ENCODE measurements at places on chromosomes 11 and 22.

DNA sequence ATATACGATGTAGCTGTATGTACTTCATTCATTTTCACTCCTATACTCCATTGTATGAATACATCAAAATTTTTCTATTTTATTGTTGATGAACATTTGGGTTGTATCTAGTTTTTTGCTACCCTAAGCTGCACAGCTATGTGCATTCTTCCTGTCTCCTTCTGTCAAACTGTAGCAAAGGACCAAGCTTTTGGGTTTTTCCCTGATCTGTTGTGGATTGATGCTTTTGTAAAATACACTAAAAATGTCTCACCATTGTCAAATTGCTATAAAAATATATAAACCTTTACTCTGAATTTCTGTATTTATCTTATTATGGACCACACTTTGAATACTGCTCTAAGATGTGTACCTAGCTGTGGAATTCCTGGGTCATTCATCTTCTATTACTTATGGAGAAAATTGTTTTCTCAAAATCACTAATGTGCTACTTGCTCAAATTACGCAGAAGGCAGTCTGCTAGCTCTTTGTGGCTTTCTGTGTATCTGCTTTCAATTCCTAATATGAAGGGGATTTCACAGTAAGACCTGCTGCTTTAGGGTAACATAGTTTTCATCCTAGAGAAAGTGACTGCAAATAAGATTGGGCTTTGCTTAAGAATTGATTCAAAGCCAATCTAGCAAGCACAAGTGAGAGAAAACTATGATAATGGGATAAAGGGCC is 123.4 kb downstream of the CYP2R1 start:
- DNase-seq, result no peak

GRCh38 chr11:134579724-134580609 is 167.9 kb upstream of the B3GAT1 start:
- DNase-seq, result no peak

DNA sequence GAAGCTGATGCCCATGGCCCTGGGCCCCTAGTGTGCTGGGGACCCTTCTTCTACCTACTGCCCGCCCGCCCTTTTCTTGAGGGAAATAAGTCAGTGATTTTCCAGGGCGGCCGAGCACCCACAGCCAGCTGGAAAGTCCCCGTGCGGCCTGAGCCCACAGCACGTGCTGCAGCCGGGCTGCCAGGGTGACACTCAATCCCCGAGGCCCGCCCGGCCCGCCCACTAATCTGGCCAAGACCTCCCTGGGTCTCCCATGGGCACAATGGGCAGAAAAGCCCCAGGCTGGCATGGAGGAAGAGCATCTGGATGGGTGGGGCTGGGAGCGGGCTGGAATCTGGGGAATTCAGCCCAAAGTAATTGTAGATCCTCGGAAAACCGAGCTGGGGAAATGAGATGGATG is 24.8 kb downstream of the WNT7B start:
- DNase-seq, result no peak

DNA sequence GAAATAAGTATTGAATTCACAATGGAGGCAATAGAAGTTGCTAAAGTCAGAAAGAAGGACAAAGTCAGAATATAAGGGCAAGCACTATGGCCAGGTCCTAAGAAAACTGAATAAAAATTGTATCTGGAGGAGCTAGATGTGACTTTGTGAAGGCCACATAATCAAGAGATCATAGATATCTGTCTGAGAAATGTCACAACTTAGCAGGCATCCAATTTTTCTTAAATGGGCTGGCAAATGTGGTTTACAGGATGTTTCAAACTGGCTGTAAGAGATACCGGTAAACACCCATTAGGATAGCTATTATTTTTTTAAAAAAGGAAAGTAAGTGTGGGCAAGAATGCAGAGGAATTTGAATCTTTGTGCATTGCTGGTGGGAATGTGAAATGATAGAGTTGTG is 303.1 kb upstream of the CHORDC1 start:
- no peak for DNase-seq

- DNase-seq, result no peak
Measured at GRCh38 chr11:13776134-13776815, 107.8 kb downstream of the FAR1 start.

DNA sequence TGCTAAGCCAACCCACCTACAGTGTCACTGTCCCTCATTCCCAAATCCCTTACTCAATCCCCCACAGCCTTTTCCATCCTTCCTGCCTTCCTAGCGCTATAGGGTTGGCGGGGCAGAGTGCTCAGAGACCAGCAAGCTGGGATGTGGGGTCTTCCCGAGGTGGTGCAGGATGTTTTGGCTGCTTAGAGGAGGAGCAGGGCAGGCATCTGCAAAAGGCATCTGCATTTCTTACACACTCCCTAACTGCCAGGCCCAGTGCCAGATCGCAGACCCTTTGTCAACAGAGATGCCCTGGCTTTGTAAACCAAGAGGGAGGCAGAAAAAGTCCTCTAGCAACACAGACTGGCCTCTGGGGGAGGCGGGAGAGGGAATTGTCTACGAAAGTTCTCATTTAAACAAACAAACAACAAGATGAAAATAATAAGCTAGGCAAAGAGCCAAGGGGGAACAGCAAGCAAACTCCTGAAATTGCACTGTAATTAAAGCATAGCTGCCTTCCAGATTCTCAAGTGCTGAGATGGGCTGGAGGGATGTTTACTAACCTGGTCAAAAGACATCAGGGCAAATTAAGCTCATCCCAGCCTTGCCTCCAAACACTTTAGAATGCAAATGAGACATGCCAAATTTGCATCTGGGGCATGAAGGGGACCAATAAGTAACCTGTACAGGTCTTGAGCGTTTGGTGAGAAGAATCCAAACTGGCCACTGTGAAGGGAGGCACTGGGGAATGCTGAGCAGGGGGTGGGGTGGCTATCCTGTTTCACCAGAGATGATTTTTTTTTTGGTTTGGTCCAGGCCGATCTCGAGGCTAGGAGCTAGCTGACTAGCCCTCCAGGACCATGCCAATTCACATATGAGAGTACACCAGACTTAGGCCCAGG is 38.1 kb upstream of the ADA2 start:
- DNase-seq, result no peak

GRCh38 chr11:128839081-128839480 is 28.0 kb downstream of the KCNJ1 start:
- no peak for DNase-seq

GRCh38 chr11:44687388-44687787 is 39.4 kb upstream of the TSPAN18 start:
- no peak for DNase-seq

DNA sequence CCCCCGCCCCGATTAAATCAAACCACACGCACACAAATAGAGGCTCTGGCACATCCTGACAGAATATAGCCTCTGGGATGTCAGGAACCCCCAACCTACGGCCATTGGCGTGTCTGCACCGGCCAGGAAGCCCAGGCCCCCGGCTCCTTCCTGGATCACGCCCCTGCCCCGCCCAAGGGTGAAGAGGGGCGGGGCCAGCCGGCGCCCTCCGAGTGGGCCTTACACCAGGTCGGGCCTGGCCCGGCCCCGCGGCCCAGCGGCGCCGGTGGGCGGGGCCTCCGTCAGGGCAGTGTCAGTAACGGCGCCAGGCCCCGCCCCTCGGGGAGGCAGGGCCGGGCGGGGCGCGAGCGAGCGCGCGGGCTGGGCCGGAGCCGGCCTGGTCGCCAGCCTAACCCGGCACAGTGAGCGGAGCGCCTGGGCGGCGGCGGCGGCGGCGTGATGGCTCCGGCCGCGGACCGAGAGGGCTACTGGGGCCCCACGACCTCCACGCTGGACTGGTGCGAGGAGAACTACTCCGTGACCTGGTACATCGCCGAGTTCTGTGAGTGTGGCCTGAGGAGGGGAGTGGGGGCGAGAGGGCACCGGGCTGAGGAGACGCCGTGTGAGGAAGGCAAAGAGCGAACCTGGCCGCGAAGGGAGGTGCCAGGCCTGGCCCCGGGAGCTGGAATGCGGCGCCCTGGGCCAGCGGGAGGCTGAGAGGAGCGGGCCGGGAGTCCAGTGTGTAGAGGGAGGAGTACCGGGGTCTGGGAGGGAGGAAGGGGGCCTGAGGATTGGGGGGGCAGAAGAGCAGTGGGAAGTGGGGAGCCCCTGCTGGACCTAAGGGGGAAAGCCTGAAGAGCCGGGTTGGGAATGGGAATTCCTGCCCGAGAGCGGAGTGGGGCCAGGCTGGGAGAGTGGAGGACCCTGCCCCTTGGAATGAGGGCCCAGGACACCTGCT is at the start of gene ACER3:
Gene ACER3 (plus strand): TSS at position 380 of the 937 bp plus-strand sequence. CDS start 59 bp downstream, at position 439.
- peak; percentile 38 for DNase-seq

DNA sequence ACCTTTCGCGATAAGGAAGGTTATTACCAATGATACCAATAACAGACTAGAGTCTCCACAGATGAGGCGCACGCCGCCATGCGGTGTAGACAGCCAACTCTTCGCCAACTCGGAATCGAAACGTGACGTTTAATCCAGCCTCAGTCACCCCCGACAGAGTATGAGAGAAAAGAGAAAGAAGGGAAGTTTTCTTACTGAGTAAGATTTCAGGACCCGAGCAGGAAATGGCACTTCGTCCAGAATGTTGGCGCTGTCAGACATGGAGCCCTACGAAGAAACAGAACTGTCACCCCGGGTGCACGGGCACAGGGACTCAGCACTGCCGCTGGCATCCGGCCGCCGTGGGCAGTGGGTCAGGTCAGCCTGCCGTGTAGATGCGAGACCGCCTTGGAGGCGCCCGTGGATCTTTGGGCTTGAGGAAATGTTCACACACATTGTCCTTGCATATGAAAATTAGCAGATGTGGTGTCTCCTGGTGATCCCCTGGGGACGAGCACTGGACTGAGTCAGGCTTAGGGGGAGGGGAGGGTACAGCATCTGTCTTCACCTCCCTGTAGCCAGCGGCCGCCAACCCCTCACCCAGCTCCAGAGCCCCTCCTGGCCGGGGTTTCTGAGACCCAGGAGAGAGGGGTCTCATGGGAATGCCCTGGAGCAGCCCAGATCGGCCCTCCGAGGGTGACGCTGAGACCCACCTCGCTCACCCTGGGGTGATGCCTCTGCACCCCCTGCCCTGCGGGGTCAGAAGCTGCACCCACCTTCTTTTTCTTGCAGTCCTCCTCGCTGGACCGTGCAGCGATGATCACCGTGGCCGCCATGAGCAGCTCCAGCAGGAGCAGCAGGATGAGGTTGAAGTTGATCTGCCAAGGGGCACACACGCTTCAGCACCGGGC is 8.3 kb downstream of the MLC1 start:
- no peak for DNase-seq
